ENCODE measurements at places on chromosomes 3 and 15.

DNA sequence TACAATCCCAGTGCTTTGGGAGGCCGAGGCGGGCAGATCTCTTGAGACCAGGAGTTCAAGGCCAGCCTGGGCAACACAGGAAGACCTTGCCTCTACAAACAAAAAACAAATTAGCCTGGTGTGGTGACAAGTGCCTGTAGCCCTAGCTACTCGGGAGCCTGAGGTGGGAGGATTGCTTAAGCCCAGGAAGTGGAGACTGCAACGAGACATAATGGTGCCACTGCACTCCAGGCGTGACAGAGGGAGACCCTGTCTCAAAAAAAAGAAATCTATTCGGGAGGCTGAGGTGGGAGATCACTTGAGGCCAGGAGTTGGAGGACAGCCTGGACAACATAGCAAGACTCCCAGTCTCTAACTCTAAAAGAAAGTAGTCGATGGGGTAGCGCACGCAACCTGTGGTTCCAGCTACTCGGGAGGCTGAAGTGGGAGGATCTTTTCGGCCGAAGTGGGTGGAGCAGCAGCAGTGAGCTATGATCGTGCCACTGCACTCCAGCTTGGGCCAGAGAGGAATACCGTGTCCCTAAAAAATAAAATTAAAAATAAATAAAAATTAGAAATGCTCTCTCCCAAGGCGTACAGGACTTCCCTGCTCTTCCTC is 775 bp downstream of the C3orf33 start:
- DNase-seq = peak; percentile 69

DNA sequence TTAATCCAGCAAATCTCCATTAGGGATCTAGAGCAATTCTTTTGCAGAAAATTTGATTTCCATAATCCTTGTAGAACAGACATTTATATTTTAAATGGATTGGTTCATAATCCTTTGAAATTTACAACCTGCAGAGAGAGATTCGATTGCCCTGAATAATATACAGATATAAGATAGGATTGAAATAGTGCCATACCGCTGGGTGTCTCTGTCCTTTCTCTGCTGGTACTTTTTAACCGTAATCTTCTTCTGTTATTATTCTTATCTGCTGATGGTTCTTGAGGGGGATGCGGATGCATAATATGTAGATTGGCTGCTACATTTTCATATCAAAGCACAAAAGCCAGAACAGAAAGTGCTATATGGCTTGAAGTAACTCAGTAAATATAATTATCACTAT is 182.2 kb downstream of the CFAP20DC start:
- no peak for DNase-seq

- DNase-seq = no peak
Measured at GRCh38 chr3:41088882-41089281, 110.4 kb upstream of the CTNNB1 start.

DNA sequence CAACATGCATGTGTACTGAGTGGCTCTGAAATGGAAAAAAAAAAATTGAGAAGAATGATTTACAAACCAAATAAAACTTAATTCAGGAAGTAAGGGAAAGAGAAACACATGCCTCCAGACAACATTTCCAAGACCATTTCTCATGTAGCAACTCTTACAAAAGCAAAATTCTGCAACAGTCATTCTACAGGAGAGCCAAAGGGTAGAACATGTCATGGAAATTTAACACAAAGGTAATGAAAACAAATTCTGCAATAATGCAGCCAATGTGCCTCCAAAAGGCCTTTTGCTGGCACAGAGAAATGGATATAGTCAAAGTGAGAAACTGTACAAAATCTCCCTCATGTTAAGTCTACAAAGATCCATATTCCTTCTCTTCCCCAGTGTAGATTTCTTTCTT is 4.0 kb downstream of the PEX11A start:
- no peak for DNase-seq

GRCh38 chr3:158221426-158221825 is 111.5 kb downstream of the RSRC1 start:
- DNase-seq = no peak

GRCh38 chr3:194998417-194998816 is 272.5 kb downstream of the XXYLT1 start:
- no peak for DNase-seq
